ENCODE measurements at places on chromosomes 11 and 22.

GRCh38 chr11:107176148-107177105 is 158.2 kb upstream of the GUCY1A2 start:
- DNase-seq, result no peak

GRCh38 chr22:17830043-17830961 is 56.0 kb upstream of the BID start:
- peak; percentile 75 for DNase-seq

- no peak for DNase-seq
Observed at GRCh38 chr11:1358286-1358685, 31.4 kb upstream of the BRSK2 start.

DNA sequence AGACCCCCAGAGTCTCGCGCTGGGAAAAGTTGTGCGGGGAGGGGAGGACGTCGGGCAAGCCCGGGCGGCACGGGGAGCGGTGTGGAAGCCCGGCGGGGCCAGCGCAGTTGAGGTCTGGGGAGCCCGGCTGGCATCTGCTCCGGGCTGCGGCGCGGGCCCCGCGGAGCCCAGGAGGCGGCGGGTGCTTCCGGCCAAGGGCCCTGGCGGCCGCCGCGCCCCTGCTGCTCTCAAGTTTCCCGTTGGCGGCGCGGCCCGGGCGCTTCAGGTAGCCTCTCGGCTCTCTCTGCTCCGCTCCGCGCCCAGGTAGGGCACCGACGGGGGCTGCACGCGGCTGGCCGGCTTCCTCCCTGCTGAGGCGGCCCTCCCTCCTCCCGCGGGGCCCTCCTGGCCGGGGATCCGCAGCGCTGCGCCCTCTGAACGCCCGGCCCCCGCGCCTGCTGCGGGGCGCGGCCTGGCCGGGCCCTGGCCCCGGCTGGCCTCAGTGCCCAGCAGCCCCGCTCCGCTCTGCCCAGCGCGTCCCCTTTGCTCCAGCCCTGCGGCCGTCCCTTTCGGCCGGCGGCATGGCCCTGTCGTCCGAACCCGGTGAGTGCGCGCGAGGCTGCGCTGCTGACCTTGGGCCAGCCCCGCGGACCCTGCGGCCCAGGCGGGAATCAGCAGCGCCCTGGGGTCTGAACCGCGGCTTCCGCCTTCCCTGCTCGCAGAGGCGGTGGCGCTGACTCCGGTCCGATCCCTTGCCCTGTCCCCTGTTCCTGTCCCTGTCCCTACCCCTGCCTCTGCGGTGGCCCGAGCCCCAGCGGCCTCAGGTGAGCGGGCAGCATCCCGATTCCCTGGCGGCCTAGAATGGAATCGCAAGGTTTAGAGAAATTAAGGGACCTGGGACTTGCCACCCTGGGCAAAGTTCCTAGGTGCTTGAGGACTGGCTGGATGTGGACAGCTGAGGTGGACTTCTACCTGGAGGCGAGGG is 4.3 kb upstream of the AMPD3 start:
- peak; percentile 57 for DNase-seq

GRCh38 chr11:86930957-86931547 is 24.1 kb downstream of the FZD4 start:
- no peak for DNase-seq

- peak; percentile 3 for DNase-seq
Observed at GRCh38 chr22:33922349-33922681, 2.0 kb upstream of the LARGE1 start.

GRCh38 chr22:44100411-44100810 is 76.3 kb downstream of the PARVB start:
- DNase-seq, result no peak

DNA sequence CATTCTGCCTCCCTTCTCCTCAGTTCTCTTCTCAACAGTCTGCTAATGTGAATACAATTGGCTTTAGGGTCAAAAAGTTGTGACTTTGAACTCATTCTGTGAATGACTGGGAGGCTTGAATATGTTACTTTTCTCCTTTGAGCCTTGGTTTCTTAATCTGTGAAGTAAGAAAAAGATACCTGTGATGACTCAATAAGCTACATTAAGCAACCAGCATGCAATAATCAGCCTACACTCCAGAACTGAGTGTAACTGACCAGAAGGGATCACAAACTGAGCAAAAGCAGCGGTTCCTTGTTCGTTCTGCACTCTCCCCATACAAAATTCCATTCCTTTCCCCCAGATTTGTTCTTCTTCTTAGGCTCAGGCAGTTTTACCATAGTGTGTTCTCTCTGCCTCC is 23.4 kb downstream of the ZNF202 start:
- DNase-seq, result no peak

DNA sequence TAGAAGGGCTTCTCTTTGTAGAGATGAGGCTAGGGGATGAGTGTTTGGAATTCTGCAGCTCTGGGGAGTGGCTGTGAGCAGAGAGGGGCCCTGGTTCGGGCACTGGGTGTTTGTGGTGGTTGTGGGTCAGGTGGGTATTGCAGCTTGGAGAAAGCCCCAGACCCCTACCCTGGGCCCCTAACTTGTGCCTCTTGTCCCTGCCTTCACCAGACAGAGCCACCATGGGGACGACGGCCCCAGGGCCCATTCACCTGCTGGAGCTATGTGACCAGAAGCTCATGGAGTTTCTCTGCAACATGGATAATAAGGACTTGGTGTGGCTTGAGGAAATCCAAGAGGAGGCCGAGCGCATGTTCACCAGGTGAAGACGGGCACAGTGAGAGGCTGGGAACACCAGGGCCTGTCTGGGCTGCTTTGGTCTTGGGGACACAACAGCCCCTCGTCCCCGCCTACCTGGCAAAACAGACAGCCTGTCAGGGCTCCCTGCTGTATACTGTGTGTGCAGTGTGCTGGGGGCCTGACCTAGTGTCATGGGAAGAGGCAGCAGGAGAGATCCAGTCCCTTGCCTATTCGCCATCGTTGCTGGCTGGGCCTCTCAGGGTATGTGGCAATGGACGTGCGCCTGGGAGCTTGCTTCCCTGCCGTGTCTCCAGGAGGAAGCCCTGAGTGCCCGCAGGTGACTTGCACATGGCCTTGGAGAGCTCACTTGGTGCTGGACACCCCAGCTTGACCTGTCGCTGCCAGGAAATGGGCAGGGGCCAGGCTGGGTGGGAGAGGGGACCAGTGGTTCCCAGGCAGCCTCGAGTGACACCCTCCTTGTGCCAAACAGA is 4.3 kb downstream of the INCENP start:
- no peak for DNase-seq

DNA sequence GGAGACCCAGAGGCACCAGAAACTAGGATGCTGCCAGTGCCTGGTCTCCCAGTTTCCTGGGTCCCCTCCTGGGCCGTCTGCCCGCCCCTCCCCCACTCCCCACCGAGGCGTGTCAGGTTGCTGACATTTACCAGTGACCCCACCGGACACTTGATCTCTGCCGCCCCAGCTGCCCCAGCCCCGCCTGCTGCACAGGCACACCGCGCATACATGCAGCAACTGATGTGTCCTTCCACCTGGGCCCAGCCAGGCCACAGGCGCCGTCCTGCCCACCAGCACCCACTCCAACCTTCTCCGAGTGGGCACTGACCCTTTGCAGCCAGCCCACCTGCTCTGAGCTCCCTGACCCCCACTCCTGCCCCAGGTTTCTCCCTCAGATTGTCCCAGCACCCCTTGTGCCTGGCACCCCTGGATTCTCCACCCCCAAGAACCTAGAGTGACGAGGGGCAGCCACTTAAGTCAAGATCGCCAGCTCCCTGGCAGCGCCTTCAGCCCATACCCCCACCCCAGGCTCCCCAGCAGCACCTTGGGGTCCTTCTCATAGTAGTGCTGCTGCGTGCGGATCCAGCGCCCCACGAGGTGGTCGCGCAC is 548 bp downstream of the PYGM start:
- DNase-seq, result no peak

GRCh38 chr11:10041748-10042446 is 252.1 kb downstream of the SBF2 start:
- DNase-seq, result no peak

DNA sequence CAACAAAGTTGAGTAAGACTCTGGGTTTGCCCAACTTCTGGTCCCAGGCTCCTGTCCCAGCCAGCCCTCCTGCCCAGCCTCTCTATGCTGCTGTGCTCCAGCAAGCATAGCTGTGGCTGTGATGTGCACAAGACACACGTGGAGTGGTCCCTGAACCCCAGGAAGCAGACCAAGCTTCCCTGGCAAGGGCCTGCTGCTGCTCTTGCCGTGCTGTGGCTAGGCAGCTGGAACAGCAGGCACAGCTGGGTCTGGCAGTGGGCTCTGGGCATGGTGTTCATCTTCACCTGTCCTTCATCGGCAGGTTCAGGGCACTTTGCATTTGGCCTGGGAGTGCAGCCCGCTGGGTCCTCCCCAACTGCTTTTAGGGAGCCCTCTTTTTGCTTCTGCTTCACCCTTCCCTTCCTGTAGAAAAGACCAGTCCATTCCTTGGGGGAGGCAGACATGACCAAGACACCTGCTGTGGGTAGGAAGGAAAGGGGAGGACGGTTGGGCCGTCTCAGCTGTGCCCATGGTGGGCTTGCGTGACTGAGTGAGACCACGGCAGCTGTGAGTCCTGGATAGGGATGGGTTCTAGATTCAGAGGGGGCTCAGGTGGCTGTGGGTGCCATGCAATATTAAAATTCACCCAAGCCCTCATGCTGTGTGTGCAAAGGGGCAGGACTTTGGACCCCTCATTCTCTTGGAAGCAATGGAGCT is 26.1 kb upstream of the ETS1 start:
- no peak for DNase-seq

GRCh38 chr22:41775976-41776375 is 24.5 kb upstream of the CCDC134 start:
- no peak for DNase-seq

GRCh38 chr11:69899957-69900821 is 81.0 kb upstream of the FGF3 start:
- no peak for DNase-seq

GRCh38 chr11:14967581-14968243 is 4.4 kb downstream of the CALCA start:
- DNase-seq, result no peak

DNA sequence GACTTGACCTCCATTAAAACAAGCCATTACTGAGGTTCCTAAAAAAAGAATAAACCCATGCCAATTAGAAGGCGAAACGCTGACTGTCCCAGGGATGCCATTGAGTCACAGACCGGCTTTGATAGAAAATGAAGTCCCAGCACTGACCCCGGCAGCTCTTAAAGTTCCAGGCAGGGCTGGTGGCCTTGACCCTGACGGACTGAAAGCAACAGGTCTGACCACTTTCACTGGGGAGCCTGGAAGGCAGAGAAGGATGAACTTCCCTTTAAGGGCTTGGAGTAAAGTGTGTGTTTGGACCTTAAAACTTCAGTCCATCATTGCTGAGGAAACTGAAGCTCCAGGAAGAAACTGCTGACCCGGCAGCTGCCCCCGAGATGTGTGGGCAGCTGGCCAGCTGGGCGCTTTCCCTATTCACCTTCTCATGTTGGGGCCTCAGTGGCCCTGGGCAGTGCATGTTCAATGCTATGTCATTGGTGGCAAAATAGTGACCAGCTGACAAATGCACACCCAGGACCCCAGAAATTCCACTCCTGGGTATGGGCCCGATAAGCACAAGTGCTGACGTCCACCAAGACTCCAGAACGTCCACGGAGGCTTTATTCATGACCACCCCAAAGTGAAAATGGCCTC is 18.9 kb upstream of the EFCAB6 start:
- DNase-seq, result no peak

DNA sequence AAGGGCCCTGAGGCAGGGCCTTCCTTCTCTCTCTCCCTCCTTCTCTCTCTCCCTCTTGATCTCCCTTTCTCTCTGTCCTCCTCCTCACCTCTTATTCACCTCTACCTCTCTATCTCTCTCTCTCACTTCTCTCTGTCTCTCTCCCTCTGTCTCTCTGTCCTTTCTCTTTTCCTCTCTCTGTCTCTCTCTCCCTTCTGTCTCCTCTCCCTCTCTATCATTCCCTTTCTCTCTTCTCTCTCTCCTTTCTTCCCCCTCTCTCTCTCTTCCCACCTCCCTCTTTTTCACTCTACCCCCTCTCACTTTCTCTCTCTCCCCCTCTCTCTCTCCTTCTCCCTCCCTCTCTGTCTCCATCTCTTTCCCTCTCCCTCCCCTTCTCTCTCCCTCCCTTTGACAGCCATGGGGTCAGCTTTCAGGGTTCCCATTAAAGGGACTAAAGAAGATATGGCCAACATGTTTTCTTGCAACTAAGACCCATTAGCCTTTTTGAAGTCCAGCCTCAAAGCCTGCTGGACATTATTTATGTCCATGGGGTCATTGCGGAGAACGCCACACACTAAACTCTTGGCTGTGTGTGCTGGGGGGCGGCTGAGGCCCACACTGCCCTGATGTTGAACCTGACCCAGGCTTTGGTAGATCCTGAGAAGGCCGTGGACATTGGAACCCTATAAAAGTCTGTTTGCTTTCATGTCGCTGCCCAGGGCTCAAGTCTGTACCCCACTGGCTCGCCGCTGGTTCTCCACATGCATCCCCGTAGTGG is 15.0 kb downstream of the ANO1 start:
- no peak for DNase-seq

GRCh38 chr11:47904048-47904447 is 55.9 kb upstream of the NUP160 start:
- DNase-seq, result no peak

- DNase-seq, result no peak
Observed at GRCh38 chr11:79503028-79503427, 62.2 kb upstream of the TENM4 start.

DNA sequence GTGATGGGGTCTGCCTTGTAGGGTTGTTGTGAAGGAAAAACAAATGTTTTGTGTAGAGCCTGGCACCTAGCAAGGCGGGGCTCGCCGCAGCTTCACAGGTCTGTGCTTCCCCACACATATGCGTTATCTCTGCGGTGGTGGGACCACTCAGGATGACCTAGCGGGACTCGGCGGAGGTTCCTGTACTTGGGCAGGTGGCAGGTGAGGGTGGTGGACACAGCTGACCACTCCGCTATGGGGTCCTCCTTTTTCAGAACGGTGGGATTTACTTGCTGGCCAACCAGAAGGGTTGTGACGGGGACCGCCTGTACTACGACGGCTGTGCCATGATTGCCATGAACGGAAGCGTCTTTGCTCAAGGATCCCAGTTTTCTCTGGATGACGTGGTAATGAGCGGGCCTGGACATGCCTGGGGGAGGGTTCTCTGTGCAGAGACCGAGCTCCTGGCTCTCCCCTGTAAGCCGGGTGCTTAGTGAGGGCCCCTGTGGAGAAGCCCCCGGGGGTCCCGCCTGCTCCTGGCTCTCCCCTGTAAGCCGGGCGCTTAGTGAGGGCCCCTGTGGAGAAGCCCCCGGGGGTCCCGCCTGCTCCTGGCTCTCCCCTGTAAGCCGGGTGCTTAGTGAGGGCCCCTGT is 21.3 kb downstream of the NADSYN1 start:
- no peak for DNase-seq

GRCh38 chr11:27238811-27239210 is 124.2 kb downstream of the CCDC34 start:
- no peak for DNase-seq

- DNase-seq, result no peak
Observed at GRCh38 chr11:87430821-87431220, 393.1 kb downstream of the TMEM135 start.

- no peak for DNase-seq
Observed at GRCh38 chr22:18101536-18101935, 9.1 kb upstream of the TUBA8 start.

DNA sequence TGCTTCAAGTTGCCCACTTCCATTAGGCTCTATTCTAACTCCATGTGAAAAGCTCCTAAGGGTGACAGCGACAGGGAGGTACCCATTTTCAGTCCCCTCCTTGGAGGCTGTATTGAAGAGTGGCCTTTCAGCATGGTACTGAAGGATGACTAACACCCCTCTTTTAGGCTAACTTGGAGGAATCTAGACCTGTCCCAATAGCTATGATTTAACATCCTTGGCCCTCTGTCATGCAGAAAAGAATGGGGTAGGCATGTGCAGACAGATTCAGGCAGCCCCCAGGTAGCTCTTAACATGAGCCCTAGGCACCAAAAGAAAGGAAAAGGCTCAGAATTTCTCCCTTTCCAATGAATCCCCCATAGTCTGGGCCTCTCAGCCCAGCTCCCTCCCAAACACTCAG is 89.3 kb upstream of the AMOTL1 start:
- no peak for DNase-seq
